ENCODE measurements at places on chromosomes 13 and 19. TPM values are rescaled to one million over a fixed set of nuclear protein-coding genes. Genes with fewer than 3 reads are reported as not detected.

- DNase-seq = no peak
These were observed 1.5 kb upstream of the C5AR2 start for GRCh38 chr19:47330466-47330869.

Gene CGB8
- total RNA-seq = not detected

GRCh38 chr19:18743784-18744418 is 47.2 kb downstream of the COMP start:
- DNase-seq = no peak

Gene ATP8A2
- 0.56 TPM for total RNA-seq

- DNase-seq = no peak
These were observed 54.7 kb upstream of the F7 start for GRCh38 chr13:113050734-113051431.

Gene LRG1
- 0.24 TPM for total RNA-seq

DNA sequence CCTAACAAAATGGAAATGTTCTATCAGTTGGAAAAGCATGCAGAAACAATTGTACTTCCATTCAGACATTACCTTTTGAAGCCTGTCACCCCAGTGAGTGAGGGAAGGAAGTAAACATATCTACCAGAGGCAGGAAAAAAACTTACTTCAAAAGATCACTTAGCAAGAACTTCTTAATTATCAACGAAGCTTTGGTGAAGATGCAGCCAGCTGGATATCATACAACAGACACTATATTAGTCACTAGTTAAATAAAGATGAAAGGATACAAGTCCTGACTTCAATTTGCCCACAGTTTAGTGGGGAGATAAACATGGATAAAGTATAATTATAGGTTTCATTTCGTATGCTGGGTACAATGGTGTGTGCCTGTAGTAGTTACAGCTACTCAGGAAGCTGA is 148.8 kb downstream of the TNFRSF19 start:
- no peak for DNase-seq

DNA sequence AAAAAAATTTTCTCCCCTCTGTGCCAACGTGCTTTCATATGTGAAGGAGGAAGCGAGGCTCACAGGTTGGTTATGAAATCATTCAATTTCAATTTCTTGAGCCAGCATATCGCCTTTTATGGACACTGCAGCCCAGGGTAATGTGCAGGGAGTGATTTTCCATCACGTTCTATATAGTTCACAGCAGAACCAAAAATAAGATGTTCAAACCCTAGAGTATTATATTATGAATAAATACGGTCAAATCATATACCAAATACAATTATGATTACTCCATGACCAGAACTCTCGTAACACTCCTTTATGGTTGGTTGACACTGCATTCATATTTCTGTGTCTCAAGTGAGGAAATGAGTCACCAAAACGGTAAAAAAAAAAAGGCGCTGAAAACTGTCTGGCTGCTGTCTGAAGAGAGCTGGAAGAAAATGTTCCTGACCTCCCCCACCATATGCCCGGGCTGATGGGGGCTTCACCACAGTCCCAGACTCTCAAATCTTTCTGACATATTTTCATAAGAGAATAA is 75.8 kb upstream of the UBAC2 start:
- DNase-seq = no peak

DNA sequence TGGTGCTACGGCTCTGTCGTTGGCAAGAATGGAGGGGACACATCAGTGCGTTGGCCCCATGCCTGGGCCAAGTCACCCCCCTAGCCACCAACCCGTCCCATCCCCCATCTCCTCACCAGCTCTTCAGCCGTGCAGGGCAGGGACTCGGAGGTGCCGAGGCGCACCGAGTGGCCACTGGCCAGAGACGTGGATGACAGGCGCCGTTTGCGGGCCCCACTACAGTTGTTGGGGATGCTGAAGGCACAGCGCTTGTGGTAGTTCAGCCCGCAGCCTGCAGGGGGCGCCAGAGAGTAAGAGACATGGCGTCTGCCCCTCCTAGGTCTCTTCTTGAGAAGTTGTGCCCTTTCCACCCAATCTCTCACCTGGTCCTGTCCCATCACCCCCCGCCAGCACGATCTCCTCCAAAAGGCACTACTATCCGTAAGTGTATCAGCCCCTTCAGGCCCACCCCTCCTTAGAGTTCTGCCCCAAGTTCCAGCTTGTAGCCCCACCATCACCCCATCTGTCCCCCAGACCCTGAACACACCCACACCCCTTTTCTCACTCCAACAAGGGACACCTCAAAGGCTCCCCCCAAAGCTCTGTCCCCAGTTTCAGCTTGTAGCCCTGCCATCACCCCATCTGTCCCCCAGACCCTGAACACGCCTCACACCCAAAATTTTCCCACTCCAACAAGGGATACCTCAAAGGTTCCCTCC is 12.4 kb downstream of the PRKD2 start:
- DNase-seq = peak; percentile 92

Gene ATP7B
- 0.61 TPM for total RNA-seq

DNA sequence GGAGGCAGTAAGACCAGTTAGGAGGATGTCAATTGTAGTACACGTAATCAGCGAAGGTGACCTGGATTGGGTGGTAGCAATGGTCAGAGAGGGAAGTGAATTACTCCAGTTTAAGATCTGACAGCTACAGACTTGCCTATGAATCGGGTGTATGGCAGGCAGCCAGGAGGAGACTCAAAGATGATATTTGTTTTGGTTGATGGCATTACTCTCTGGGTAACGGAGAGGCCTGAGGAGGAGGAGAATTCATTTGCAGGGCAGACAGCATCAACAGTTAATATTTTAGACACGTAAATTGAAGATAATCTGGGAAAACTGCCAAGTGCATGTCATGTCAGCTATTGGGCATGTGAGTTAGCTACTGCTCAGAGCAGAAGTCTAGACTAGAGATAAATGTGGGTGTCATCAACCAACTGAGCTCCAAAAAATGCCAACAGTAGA is 109.2 kb downstream of the SGCG start:
- no peak for DNase-seq

DNA sequence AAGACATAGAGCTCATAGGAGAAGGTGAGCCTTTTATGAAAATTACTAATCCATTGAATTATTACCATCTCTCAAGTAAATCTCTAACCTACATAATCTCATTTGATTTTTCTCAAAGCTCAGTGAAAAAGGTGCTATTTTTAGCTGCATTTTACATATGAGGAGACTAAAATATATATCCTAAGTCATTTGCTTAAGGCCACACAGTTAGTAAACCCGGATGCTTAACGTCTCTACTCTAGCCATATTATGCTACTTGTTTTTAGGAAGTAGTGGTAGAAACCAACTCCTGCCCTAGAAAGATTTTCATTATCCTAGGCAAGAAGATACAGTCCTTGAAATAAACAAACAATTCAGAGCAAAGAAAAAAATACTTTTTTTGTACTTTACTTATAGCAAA is 108.9 kb downstream of the RBM26 start:
- DNase-seq = no peak

GRCh38 chr13:100922599-100922998 is 248.0 kb upstream of the TMTC4 start:
- DNase-seq = no peak

DNA sequence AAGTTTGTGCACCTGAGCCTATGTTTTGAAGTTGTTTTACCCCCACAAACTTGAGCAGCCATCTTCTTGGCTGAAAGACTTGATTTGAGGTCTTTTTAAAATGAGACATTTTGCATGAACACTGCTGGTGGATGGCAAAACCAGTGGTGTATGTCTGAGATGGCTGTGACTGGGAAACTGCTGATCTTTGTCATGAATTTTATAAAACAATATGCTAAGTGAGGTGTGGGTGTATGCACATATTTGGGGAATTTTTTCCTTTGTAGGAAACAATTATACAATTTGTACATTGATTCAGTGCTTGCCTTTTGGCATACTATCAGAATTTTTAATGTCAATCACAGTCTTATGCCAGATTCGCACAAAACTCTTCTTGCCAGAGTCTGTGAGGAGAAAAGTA is 52.5 kb downstream of the ZAR1L start:
- DNase-seq = no peak

- no peak for DNase-seq
These were observed 1.9 kb downstream of the PLIN4 start for GRCh38 chr19:4516199-4516938.

- DNase-seq = no peak
These were observed 3.7 kb upstream of the ARHGEF7 start for GRCh38 chr13:111111376-111111937.

GRCh38 chr13:23743278-23744076 is 145.7 kb downstream of the MIPEP start:
- no peak for DNase-seq

Gene GSX1
- total RNA-seq = not detected

DNA sequence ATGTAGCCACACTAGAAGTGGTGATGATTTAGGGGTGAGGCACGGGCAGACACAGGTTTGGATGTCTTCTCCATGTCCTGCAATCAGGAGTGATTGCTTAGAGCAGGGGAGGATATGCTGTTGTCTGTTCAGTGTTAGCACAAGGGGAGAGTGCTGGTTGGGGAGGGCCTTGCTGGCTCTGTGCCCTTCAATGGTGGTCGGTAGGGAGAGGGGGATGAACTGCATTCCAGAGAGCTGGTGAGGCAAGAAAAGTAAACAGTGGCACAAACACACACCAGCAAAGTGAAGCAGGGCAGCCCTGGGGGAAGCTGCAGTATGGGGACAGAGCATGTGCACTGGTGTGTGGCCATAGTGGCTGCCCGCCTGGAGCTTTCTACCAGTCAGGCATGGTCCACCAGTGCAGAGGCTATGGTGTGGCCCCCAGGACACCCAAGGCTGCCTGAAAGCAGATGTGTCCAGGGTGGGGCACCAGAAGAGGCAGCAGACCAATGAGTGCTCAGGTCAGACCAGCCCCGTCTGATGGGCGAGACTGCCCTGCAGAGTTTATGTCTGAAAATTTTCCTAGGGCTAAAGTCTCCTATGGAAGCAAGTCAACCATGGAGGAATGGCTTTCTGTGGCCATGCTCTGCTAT is 1676.9 kb downstream of the PCDH9 start:
- DNase-seq = no peak

Gene TYROBP
- not detected for total RNA-seq

GRCh38 chr13:59793107-59793506 is 370.6 kb downstream of the DIAPH3 start:
- DNase-seq = no peak

- DNase-seq = no peak
These were observed 676 bp downstream of the BRCA2 start for GRCh38 chr13:32316028-32316339.

GRCh38 chr13:56352361-56352760 is 788.4 kb upstream of the PRR20A start:
- no peak for DNase-seq

DNA sequence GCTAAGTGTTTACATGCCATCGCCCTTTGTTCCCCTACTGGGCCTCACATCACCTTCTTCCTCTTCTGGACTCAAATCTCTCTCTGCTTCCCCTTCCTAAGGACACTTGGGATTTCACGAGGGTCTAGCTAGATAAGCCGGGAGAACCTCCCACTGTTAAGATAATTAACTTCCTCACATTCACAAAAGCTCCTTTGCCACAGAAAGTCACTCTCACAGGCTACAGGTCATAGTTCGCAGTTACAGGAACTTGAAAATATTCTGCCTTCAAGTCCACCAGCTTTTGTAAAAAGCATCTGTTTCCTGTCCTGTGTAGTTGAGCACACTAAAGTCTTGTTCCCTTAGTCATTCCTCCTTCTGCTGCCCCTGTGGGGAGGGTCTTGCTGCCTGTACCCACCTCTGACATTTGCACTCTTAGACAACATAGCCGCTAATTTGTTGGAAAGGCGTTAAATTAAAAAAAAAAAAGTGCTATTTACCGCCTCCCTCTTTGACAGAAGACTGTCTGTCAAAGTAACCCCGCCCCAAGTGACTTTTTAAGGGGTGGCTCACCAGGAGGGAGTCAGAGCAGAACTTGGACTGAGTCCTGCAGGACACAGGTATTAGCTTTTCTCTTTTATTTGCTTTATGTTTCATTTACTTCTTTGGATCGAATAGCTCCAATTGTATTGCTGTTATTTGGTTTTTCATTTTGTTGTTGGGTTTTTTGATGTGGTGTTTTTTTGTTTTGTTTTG is 26.8 kb upstream of the CEACAM21 start:
- DNase-seq = peak; percentile 70

Gene THSD8
- total RNA-seq = 10.3 TPM

DNA sequence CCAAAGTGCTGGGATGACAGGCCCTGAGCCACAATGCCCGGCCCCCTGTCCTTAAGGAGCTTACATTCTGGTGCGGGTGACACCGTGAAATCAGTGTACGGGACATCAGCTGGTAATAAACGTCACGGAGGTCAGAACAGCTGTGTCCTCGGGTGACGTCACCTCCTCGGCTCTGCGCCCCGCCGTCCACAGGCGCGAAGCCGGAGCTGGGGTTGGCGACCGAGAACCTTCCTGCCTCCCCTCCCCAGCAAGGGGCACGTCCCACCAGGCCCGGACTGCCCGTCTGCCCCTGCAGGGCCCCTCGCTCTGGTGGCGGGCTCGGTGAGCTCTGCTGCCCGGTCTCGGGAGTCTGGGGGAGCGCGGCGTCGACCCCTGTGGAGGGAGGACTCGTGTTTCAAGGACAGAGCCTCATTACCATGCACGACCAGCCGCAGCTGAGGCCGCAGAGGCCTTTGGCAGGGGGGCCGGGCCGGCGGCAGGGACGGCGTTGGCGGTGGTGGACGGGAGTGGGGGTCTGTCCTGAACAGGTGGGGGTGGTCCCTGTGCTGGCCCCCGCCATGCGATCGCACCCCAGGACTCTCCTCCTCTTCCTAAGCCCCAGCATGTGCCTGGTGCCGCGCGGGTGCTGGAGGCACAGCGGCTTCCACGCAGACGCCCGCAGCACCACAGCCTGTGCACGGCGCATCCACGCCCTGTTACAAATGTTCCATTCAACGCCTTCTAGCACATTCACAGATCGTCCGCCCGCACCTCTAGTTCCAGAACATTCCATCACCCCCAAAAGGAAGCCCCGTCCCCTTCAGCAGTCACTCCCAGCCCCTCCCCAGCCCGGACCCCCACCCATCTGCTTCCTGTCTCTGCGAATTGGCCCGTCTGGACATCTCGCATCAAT is 5.4 kb downstream of the LINGO3 start:
- no peak for DNase-seq

Gene TTC9B
- total RNA-seq = not detected

- DNase-seq = no peak
These were observed 32.9 kb downstream of the TSHZ3 start for GRCh38 chr19:31316201-31316951.

DNA sequence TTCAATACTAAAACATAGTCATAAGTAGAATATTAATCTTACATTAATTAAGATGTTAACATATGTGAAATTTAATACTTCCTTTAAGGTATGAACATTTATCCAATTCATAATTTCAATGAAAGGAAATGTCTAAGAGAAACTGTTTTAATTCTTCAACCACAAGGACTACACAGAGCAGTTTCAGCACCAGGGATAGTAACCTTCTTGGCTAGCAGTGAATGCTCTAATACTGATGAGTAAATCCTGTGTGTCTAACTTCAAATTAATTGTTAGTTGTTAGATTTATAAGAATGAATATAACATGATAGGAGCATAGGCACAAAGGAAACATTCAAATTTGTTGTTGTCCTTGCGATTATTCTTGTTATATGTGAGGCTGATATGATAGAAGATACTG is 15.6 kb upstream of the NBEA start:
- no peak for DNase-seq

Gene BRCA2
- total RNA-seq = 8.6 TPM

All from activated T-cell treated with anti-CD3 and anti-CD28 coated beads, Interleukin-2, amount 50 U/mL, for 4 hours (primary cell).